ENCODE measurements at places on chromosomes 13 and 19.
A peak's percentile ranks its signal among the peaks of the same experiment; 100 is the strongest.

DNA sequence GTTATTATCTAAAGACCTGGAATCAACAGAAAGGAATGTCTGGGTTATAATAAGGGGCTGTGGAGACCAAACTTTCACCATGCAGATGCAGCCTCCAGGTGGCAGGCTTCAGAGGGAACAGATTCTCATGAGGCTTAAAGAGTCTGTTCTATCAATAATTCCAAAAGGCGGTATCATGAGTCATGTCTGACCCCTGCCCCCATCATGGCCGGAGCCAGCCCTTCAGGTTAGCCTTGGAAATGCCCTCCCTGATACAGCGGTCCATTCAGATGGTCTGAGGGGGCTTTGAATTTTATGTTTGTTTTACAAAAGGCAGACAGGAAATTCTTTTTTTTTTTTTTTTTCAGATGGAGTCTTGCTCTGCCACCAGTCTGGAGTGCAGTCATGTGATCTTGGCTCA is 21.7 kb upstream of the LAMP1 start:
- no peak for DNase-seq

GRCh38 chr13:46866150-46866549 is 30.7 kb downstream of the HTR2A start:
- no peak for DNase-seq

DNA sequence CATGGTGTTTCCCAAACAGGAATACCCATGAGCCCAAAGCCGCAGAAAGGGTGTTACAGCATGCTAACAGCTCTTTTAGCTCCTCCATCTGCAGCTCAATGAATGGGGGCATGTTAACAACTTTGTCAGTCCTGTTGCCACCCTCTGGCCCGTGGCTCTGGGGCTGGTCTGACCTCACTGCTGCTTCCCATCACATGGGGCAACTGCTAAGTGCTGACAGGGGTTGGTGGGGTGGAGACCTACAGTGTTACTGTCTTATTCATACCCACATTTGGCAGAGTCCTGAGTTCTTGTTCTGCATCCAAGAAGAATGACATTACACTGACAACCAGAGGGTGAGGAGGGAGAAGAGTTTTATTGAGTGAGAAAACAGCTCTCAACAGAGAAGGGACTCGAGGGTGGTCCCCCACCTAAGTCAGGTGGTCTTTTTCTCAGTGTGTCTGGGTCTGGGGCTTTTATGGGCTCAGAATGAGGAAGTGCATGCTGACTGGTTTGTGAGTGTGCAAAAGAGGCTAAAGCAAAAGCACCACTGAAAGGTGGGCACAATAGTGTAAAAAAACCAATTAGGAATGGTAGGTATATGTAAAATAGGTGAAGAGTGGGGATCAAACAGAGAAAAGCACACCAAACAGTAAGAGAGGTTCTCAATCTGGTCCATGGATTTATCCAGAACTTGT is 1952.0 kb upstream of the PCDH20 start:
- no peak for DNase-seq

GRCh38 chr13:69857183-69857821 is 250.3 kb upstream of the ATXN8OS start:
- DNase-seq = no peak

DNA sequence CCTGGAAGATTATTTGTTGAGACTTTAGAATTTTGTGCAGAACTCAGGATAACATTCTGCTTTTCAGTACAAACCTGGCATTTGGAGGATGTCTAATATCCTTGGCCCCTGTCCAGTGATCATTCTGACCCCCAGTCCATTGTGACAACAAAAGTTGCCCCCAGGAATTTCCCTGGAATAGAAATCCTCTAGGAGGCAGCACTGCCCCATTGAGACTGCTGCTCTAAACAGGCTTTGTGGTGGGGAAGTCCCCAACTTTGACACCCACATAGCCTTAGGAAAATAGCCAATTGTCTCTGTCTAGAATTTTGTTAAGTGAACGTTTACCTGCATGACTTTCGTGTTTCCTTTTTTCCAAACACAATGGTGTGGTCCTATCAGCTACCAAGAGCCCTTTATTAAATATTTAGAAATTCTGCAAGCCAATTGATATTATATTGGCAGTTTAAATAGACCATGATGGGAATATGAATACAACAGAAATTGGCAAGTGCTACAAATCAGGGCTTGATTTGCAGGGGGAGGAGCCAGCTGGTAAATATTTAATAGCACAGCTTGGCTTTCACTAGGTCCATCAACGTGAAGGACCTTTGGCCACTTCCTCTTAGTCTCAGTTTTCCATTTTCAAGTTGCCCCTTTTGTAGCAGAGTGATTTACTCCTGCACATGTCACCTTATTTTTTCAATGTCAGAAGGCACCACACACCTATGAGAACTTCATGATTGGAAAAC is 451.7 kb downstream of the EFNB2 start:
- DNase-seq = no peak

DNA sequence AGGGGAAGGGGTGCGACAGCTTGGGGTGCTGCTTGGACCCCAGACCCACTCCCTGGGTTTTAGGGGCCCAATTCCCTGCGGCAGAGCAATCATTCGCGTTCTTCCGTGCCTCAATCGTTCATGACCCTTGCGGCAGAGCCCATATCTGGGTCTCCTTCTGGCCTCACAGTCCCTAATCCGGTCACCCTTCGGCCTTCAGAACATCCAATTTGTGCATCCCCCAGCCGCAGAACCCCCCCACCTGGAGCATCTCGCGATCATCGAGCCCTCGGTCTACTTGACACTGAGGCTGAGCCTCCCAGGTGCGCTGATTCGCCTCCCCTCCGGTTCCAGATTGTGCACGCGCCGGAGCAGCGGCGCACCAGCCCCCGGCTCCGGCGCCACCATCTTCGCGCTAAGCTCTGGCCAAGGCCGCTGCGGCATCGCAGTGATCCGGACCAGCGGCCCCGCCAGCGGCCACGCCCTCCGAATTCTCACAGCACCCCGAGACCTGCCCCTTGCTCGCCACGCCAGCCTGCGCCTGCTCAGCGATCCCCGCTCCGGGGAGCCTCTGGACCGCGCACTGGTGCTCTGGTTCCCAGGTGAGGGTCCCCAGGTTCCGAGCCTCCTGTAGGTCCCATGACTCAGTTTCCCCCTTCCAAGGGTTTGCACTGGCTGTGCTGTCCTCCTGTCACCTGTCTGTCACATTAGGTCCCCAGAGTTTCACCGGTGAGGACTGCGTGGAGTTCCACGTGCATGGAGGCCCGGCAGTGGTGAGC is 501 bp downstream of the GTPBP3 start:
- DNase-seq = no peak

GRCh38 chr13:28464861-28465460 is 30.0 kb downstream of the FLT1 start:
- no peak for DNase-seq

DNA sequence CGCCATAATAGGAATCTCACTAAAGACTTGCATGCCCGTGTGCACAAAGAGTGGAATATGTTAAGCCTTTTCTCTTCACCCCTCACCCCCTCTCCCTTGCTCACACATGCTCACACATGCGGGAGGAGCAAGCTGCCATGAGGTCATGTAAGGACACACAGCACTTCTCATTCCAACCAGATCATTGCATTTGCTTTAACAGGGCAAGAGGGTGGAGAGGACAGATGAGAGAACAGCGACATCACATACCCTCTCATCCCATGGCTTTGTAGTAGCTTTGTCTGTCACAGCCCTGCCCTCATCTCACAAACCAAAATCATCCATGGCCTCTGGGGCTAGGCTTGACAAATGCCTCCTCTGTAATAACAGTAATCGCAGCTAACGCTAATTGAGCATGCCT is 145.6 kb upstream of the FRY start:
- no peak for DNase-seq

GRCh38 chr19:34145741-34146202 is 26.5 kb upstream of the LSM14A start:
- DNase-seq = peak; percentile 40

- DNase-seq = no peak
Measured at GRCh38 chr19:7292352-7292949, 1.8 kb downstream of the INSR start.

DNA sequence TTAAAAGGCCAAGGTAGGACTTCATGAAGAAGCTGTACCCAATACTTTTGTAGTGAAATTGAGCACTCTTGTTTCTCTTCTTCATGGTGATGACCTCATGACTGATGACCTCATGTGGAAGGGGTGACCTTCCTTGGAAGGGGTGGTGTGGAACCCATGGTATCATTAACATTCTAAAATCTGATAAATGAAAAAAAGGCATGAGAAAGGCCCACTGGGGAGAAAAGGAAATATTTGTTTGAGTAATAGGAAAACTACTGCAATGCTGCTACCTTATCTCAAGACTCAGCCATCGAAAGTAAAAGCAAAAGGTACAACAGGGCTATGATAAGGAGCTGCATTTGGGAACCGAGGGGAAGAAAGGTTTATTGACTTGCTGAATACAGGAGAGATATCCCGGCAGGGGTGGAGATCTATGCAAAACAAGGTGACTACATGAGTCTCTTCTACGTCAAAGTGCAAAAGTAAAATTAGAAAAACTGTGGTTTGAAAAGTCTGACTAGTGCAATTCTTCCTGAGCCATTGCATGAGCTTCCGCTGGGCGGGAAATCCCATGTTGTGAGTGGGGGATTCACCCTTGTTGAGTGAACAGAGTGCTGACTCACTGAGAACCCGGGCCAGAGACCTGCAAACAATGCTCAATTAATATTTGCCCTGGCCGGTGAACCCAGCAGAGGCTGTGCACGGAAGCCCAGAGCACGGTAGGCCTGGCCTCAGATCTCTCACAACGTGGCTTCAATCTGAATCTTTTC is 138.9 kb upstream of the RFC3 start:
- DNase-seq = peak; percentile 25

DNA sequence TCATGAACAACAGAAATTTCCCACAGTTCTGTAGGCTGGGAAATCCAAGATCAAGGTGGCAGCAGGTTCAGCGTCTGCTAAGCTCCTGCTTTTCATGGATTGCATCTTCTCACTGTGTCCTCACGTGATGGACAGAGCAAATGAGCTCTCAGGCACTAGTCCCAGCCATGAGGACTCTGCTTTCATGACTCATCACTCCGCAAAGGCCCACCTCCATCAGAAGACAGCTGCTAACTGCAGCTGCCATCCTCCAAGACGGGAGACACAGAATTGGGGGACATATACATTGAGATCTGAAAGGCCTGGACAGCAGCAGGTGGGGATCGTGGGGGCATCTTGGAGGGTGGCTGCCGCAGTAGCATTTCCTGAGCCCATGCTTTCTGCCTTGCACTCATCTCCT is 44.4 kb upstream of the SPATA13 start:
- DNase-seq = no peak

DNA sequence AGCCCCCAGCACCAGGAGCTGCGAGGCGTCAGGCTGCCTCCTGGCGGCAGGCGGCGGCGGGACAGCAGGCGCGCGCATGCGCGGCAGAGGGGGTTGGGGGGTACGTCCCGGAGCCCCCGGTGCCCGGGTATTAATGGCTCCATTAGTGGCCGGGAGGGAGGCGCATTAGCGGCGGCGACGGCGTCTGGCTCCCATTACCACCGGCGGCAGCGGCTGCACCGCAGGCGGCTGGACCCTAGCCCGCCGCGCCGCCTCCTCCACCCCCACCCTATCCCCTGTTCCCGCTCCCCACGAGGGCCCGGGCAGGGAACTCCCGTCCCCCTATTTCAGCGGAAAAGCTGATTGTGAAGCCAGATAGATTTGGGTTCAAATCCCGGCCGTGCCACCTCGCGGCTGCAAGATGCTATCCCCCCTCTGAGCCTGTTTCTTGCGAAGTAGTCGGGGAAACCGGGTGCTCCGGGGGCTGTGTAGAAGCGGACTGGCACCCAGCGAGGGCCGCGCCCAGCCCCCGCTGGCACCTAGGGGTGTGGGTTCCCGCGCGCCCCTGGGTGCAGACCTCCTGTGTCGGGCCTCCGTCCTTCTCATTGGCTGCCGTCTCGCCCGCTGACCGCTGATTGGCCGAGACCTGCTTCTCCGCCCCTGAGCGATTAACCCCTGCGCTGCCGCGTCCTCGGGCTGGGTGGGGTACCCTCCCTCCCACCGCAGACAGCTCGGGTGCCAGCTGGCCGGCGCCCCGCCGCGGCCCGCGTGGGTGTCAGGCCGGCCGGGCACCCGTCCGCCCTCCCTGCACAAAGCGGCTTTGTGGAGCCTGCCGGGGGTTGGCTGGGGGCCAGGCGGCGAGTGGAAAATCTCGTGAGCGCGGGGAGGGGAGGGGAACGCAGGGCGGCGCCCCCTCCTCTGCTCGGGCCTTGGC is 11.1 kb downstream of the CIC start:
- DNase-seq = peak; percentile 90

- DNase-seq = no peak
Measured at GRCh38 chr13:21047591-21048282, 13.6 kb downstream of the LATS2 start.

- DNase-seq = peak; percentile 15
Measured at GRCh38 chr13:67238277-67238859, 8.2 kb upstream of the PCDH9 start.

DNA sequence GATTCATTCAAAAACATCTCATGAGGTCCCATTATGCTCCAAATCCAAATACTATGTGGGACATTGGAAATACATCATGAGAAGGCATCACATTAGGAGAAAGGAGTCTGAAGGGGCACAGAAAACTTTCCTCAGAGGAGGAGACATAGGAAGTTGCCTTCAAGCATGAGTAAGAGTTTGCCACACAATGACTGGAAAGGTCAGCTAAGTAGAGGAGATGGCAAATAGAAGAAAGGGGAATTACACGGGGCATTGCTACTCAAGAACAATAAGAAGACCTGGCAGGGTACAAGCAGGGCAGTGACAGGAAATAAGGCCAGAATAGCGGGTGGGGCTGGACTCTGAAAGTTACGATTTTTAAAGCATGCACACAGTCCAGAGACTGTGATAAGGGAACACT is 231.6 kb downstream of the SPRY2 start:
- no peak for DNase-seq
